ENCODE measurements at places on chromosomes 6 and 20.
A peak's percentile ranks its signal among the peaks of the same experiment; 100 is the strongest.

DNA sequence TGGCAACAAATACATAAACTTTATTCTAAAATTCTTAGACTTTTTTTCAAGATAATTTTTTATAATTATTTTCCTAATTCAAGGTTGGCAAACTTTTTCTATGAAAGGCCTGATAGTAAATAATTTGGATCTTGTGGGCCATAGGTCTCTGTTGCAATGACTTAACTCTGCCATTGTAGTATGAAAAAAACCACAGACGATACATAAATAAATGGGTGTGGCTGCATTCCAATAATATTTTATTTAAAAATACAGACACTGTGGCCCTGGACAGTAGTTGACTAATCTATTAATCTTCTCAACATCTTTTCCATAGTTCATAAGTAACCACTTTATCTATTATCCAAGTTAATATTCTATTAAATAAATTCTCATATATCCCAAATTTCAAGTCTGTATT is 281.1 kb downstream of the SYNE1 start:
- DNase-seq = no peak

DNA sequence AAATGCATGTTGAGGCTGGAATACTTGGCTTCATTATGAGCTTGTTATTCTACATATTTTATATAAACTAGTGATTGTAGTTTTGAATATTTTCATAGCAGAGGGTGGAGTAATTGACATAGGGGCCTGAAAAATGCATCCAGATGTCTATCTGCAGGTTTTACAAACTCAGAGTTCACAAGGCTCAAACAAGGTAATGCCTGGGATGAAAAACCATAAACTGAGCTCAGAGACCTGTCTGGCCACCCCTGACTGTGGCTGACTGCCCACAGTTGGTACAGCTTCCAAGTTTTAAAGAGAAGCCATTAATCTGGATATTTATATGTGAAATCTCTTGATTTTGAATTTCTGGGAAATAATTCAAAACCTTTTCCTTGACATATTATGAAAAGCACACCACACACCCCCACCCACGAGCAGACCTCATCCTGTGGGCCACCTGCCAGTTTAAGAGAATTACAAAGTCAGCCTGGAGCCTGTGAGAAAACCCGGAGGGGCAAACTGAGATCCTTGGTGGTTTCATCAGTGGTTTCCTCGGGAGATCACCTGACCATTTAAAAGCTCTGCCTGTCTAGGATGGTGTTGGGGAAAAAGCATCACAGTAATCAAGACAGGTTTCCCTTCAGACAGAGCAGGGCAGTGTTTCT is 230.1 kb downstream of the SAMD5 start:
- DNase-seq = no peak

- DNase-seq = no peak
Measured at GRCh38 chr6:156980515-156980914, 203.3 kb downstream of the ARID1B start.

- no peak for DNase-seq
Measured at GRCh38 chr20:17647391-17648314, 34.4 kb downstream of the RRBP1 start.

DNA sequence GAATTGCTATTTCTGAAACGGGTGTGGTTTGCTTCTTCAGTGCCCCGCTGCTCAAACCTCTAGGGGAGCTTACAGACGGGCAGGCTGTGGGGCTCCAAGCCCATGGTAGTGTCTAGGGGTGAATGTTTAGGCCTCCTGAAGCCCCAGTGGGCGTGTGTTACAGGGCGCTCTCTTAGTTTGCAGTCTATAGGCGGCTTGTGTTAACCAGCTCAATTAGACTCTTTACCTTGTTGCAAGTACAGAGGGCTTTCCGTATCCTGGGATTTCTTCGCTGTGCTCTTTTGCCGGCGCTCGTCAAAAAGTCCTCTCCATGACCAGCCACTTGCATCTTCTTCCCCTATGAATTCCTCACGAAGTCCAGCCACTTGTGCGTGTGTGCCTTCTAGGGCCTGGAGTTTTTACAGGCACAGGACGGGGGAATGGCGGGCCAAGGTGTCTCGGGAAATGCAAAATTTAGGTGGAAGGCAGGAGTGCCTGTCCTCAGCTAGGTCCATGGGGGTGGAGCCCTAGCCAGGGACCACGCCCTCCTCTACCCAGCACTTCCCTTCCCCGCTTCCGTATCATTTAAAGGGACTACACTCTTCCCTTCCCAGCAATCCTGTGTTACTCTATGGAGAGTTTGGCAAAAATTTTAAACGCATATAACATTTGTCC is 94.5 kb downstream of the HTR1B start:
- DNase-seq = peak; percentile 22

DNA sequence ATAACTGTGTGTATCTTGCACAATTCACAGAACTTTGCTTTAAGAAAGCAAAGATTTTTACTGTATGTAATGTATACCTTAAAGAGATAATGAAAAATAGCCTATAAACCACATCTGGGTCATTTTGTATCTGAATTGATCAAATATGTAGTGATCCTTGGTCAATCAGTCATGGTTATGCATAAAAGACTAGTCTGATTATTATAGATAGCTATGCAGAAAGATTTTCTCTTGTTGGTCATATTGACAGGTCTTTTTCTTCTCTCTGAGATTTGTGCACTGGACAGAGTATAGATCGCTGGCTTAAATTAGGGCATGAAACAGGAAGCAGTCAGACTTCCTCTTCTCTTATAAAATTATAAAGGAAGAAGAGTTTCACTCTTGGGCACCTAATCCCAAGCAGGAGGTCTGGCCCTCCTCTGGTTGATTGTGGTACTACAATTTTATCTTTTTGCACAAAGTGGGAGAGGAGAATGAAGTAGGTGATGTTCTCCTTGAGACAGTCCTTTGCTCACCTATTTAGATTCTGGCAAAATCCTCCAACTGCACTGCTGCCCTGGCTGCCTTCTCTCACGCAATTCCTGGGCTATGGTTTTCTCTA is 380.9 kb upstream of the RGS17 start:
- DNase-seq = peak; percentile 84

GRCh38 chr6:6091608-6092002 is 84.9 kb upstream of the NRN1 start:
- DNase-seq = no peak

- no peak for DNase-seq
Measured at GRCh38 chr6:30071858-30072257, 3.7 kb downstream of the RNF39 start.

DNA sequence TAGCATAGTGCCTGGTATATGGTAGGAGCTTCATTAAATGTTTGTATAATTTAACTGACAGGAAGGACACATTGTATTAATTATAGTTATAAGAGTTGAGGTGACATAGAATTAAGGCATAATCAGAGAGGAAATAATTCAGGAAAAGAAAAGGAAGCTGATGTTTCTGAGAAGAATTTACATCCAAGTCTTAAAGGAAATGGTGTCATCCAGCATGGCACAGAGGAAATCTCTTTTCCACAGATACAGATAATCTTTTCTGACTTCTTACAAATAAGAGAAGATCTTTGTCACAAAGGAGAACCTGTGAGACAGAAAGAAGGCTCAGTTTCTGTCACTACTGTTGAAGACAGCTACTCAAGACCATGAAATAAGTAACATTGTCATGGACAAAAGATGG is 222.5 kb downstream of the GJA1 start:
- no peak for DNase-seq

GRCh38 chr6:126546541-126547120 is 206.7 kb downstream of the CENPW start:
- no peak for DNase-seq

GRCh38 chr6:35931120-35931561 is 10.2 kb upstream of the SRPK1 start:
- no peak for DNase-seq

GRCh38 chr6:166904101-166904746 is 52.1 kb downstream of the RNASET2 start:
- no peak for DNase-seq

DNA sequence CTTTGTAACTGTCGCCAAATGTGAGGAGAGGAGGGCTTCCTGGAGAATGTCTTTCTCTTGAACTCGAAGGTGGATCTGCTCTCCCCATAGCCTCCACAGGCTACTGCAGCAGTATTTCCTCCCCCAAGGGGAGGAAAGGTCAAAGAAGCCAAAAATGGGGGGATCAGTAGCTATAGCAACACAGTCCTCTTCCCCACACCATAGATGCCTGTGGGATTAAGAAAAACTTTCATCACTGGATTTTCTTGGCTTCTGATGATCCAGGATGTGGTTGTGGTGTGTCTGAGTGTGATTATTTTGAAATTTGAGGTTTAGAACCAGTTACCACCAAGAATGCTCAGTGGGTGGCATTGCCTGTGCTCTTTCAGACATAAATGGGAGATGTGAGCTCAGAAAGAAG is 140.1 kb upstream of the SPACA1 start:
- no peak for DNase-seq

DNA sequence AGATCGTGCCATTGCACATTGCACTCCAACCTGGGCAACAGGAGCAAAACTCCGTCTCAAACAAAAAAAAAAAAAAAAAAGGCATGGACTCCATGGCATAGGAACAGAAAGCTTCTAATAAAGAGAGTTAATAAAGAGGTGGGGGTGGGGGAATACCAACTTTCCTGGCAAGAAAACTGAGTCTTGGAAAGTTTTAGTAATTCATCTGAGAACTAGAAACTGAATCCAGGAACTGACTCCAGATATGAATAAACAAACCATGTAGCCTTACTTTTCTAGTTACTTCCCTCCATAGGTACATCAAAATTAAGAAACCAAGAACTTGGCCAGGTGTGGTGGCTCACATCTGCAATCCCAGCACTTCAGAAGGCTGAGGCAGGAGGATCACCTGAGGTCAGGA is 38.5 kb downstream of the PTPRT start:
- DNase-seq = no peak

GRCh38 chr6:167995302-167995701 is 2.2 kb upstream of the KIF25 start:
- DNase-seq = no peak

GRCh38 chr6:68144667-68145066 is 490.4 kb upstream of the ADGRB3 start:
- no peak for DNase-seq

- DNase-seq = no peak
Measured at GRCh38 chr6:12414096-12414675, 124.0 kb downstream of the EDN1 start.

Data from inflammatory macrophage treated with lipopolysaccharide for 1 hour (primary cell).